GM04504 (cell line): ENCODE measurements at places on chromosomes 13 and 19.

DNA sequence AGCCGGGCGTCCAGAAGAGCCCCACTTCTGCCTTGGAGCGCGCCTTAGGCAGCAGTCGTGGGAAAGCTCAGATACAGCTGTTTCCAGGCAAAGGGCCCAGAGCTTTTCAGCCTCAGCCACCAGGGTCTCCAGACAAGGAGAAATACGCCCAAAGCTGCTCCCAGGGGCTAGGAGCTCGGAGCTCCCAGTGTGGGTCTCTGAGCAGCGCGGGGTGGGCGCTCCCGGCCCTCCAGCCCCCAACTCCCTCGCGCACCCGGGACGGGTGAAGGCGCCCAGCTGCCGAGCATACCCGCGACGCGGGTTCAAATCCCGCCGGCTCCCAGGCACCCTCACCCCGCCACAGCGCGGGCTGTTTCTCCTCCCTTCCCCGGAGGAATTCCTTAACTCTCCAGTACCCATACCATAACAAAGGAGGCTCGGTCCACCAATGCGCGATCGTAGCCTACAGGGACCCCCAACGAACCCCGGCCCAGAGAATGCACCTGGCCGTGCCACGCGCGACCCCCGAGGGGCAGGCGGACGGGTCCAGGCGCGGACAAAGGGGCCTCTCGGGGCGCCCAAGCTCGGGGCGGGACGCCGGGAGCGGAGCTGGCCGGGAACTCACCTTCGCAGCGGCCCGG lies 507 bp downstream of the COL4A1 start:
- no peak for DNase-seq

DNA sequence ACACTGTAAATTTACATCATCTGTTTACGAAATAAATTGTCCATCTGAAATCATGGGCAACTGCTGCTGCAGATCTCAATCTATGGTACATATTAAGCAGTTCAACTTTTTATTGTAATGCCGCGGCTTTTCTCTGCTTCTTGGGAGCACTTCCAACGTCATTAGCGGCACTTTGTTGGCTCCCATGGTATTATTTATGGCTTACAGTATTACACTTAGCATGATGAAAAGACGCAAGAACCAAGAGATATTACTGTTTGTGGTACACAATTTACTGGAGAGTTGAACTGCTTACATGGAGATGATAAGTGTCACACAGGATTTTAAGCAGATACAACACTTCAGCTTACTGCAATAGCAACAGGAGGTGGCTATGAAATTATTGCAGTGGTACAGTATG lies 442.1 kb downstream of the PCDH20 start:
- no peak for DNase-seq

DNA sequence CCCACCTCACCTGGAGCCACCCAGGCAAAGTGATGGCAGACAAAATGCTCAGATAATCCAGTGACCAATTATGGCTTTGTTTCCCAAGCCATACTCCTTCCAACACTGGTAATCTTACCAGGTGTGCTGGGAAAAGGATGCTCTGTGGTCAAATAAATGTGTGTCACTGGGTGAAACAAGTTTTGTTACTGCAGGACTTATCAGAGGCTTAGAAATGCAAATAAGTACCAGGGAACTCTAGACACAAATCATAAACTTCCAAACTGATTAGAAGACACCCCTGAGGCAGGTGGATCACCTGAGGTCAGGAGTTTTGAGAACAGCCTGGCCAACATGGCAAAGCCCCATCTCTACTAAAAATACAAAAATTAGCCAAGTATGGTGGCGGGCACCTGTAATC lies 26.4 kb downstream of the PIN1 start:
- DNase-seq: no peak

GRCh38 chr19:9875796-9876195 lies 40.7 kb downstream of the PIN1 start:
- DNase-seq: no peak
